Activated CD4-positive, alpha-beta T cell treated with anti-CD3 and anti-CD28 coated beads, Interleukin-2, amount 50 U/mL, for 1 hour (primary cell): ENCODE measurements at places on chromosomes 6 and 20.

GRCh38 chr6:90105506-90106170 is 191.0 kb downstream of the BACH2 start:
- DNase-seq = no peak

DNA sequence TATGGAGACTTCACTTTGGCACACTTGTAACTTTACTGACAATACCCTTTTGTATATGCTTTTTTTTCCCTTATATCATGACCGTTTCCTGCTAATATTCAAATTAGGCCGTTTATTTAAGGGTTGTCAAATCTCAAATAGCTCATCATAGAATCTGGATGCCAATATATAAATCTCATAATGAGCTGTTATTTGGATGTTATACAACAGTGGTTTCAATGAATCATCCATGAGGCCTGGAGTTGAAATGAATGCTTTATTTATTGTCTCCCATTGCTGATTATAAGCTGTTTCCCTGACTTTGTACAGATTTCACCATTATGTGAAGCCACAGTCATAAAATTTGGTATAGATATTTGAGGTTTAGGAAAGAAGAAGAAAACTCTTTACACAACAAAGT is 256.1 kb downstream of the PLCB1 start:
- no peak for DNase-seq

GRCh38 chr20:31781945-31782344 is 37.2 kb upstream of the MYLK2 start:
- DNase-seq = no peak

- DNase-seq = no peak
Measured at GRCh38 chr20:50304501-50304856, 113.8 kb downstream of the CEBPB start.

- no peak for DNase-seq
Measured at GRCh38 chr20:51460569-51461265, 81.8 kb downstream of the NFATC2 start.

GRCh38 chr20:4830696-4831095 is 109.0 kb downstream of the PRND start:
- no peak for DNase-seq

- DNase-seq = no peak
Measured at GRCh38 chr6:51513891-51514747, 573.3 kb downstream of the PKHD1 start.

DNA sequence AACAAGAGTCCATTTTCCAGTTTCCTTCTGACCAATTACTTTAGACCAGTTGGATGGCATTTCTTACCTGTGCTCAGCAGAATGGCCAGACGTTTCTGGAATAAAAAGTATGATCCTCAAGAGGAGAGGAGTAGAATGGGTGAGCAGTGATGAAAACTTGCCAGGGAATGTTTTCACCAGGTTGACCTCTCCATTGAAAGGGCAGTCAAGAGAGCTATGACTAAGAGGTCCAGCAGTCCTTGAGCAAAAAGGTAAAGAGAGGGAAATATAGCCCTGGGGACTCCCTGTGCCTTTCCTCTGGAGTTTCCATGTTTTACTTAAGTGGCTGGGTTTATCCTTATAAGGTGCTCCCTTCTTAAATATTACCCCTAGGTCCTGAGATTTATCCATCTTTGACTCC is 210.9 kb downstream of the TBX18 start:
- no peak for DNase-seq

- DNase-seq = no peak
Measured at GRCh38 chr6:154249499-154250298, 106.9 kb downstream of the IPCEF1 start.

GRCh38 chr20:38271608-38272120 is 11.1 kb upstream of the KIAA1755 start:
- DNase-seq = no peak

DNA sequence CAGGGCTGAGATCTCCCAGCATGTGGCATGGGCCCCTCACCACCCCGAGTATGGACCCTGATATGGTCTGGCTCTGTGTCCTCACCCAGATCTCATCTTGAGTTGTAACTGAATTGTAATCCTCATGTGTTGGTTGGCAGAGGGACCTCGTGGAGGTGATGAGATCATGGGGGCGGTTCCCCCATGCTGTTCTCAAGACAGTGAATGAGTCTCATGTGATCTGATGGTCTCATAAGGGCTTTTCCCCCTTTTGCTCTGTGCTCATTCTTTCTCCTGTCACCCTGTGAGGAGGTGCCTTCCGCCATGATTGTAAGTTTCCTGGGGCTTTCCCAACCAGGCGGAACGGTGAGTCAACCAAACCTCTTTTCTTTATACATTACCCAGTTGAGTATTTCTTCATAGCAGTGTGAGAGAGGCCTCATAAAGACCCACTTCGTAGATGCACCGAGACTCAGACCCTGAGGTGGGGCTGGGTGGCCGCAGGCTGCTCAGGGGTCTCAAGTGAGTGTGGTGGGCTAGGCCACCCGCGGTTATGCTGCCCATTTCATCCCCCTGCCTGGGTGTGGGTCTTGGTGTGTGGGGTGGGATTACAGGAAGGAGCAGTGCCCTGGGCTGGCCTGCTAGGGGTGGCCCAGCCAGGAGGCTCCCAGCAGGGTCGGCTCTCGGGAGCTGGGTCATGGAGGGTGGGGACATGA is 26.2 kb upstream of the GATA5 start:
- peak; percentile 40 for DNase-seq

GRCh38 chr6:14316651-14317386 is 199.2 kb downstream of the CD83 start:
- no peak for DNase-seq

DNA sequence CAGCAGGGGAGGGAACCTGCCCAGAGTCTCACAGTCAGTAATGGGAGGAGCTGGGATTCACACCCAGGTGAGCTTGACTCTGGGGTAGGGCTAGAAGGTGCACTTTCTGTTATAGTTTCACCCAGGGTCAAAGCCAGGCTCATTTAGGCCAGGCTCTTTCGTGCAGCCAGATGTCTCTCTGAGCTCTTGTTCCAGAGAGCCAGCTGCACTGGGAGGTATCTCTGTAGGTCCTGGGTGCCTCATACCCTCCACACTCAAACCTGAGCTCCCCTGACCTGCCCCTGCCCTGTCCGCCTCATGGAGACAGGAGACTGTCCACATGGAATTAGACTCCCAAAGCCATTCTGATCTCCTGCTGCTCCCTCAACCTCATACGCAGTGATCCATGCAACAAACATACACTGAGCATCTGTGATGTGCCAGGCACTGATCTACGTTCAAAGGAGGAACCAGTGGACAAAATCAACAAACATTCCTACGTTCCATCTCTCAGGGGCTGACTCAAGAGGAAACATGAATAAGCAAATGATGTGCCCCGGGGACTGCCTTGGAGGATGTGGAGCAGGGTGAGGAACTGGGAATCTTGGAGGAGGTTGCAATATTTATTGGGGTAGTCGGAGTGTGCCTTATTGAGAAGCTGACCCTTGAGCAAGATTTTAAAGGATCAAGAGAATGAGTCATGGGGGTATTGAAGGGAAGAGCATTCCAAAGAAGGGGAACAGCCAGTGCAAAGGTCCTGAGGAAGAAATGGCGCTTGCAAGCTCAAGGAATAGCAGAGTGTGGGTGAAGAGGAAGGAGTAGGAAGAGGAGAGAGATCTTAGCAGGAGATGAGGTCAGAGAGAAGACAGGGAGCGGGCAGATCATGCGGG is 71.3 kb upstream of the TOX2 start:
- DNase-seq = no peak

GRCh38 chr6:170201361-170201760 is 89.5 kb downstream of the DLL1 start:
- DNase-seq = no peak
